NCI-H1105 treated with DMSO at 0.1 percent for 48 hours (cell line): ENCODE measurements at places on chromosomes 13 and 19.
A peak's percentile ranks its signal among the peaks of the same experiment; 100 is the strongest.

DNA sequence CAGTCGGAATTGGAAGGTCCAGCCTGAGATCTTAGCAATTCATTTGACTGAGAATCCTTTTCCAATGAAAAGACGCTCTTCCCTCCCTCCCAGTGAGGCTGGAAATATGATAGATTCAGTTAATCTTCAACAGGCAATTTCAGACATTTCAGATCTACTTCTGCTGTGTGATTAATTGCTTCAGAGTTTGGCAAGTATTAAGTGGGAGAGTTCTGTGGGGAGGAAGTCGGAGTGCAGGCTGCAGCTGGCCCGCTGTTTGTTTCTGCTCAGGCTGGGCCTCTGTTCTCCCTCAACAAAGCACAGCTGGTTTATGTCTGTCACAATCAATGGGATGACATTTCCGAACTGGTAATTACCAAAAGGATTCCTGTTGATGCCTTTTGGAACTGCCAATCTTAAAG is 178.2 kb downstream of the NDFIP2 start:
- peak; percentile 25 for DNase-seq

- peak; percentile 66 for DNase-seq
These were observed 20.0 kb upstream of the ERCC1 start for GRCh38 chr19:45443462-45444317.

DNA sequence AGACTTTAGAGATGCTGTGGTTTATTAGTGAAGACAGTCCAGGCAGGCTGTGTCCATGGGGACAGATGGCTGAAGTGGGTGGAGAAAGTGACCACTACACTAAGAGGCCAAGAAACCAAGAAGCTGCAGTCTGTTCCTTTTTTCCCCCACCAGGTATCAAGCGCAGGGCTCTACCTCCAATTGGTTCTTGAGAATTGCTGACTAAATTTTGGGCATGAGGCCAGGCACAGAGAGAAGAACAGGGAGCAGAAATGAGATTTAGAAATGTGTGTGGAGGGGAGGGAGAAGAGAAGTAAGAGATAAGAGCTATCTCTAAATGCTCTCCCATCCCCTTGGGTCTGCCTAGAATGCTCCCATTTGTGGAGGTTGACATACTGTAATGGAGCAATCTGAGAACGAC is 12.3 kb upstream of the CYSLTR2 start:
- DNase-seq = no peak

GRCh38 chr13:73593199-73593765 is 534.5 kb downstream of the KLF5 start:
- no peak for DNase-seq

GRCh38 chr13:69565334-69565733 is 542.3 kb upstream of the ATXN8OS start:
- DNase-seq = no peak

- no peak for DNase-seq
These were observed 1438.1 kb downstream of the UQCRFS1 start for GRCh38 chr19:27774827-27775226.

- peak; percentile 59 for DNase-seq
These were observed 11.8 kb downstream of the LRRC4B start for GRCh38 chr19:50556282-50557008.

DNA sequence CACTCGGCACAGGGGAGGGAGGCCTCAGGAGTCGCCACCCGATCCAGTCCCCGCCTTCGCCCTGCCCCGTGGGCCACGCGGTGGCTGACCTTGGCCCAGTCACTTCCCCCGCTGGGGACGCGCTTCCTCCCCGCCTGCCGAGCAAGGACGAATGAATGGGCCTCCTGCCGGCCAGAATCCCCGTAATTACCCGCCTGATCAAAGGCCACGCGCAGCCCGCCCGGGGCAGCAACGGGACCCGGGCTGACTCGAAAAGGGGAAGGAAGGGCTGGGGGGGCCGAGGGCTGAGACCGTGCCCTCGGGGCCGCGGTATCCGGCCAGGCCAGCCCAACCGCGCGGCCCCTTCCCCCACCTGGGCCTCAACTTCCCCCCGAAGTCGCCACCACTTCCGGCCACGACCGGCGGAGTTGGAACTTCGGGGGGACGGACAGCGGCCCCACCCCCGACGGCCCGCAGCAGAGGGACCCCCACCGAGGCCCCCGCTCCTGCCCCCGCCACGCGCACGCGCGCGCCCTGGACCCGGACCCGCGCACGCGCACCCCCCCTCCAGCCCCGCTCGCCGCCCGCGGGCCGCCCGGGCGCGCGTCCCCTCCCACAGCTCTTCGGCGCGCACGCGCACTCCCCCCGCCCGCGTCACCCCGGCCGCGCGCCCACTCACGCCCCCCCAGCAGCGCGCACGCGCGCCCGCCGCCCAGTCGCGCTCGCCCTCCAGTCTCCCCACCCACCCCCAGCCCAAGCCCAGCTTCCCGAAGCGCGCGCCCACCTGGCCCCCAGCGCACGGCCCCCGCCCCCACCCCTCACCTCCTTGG is 520 bp downstream of the ZNF787 start:
- peak; percentile 57 for DNase-seq

DNA sequence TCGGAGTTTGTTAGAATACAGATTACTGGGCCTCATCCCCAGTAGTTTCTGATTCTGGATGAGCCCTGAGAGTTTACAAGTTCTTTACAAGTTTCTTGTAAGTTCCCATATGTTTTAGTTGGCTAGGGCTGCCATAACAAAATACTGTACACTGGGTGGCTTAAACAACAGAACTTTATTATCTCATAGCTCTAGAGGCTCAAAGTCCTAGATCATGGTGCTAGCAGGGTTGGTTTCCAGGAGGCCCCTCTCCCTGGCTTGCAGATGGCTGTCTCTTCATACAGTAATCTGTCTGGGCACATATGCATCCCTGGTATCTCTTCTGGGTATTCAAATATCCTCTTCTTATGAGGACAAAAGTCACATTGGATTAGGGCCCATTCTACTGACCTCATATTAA is 167.2 kb downstream of the KLF5 start:
- DNase-seq = no peak

DNA sequence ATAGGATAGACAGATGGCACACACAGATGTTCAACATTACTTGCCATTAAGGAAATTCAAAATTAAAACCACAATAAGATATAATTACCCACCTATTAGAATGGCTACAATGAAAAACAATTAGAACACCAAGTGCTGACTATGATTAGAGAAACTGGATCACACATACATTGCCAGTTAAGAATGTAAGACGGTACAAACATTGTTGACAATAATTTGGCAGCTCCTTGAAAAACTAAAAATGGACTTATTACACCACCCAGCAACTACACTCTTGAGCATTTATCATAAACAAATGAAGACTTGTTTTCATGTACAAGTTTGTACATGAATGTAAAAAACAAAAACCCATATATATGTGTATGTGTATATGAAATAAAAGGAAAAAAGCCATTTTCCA is 13.7 kb downstream of the ZNF461 start:
- DNase-seq = peak; percentile 83

- peak; percentile 93 for DNase-seq
These were observed 160.5 kb downstream of the STK24 start for GRCh38 chr13:98416408-98416807.

DNA sequence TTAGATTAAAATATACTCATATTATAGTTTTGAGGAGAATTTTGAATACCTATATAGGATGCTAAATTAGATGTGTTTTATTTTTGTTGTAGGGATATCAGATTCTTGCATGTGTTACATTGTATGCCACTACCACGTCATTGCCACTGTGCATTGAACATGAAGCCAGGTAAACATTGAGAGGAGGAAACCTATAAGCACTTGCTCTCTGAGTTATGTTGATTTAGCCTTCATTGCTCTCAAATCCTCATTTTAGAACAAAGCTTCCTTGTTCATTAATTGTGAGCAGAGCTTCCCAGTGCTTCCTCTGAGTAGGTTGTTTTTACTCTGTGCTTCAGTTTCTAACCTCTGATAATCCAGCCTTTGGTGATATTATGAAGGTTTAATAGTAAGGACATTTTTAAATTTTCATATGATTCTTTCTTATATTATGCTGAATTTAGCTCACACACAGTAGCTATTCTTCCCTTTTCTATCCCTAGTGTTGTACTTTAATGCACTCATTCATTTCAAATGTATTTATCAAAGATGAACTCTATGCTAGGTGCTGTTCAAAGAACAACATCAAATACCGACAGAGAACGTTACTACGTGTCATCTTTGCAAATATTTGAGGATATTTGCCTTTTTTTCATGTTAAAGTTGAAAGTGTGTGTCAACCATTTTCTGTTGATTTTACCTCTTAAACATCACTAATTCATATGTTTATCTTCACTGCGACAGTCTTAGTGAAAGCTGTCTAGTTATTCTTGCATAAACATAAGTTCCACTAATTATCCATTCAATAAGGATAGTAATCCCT is 1448.0 kb upstream of the MIR17HG start:
- no peak for DNase-seq

- DNase-seq = no peak
These were observed 17.8 kb upstream of the CABP5 start for GRCh38 chr19:48061401-48062344.

- DNase-seq = no peak
These were observed 864.1 kb downstream of the PCDH17 start for GRCh38 chr13:58495668-58496067.

- peak; percentile 22 for DNase-seq
These were observed 119.6 kb downstream of the PRR20E start for GRCh38 chr13:57286511-57287098.

DNA sequence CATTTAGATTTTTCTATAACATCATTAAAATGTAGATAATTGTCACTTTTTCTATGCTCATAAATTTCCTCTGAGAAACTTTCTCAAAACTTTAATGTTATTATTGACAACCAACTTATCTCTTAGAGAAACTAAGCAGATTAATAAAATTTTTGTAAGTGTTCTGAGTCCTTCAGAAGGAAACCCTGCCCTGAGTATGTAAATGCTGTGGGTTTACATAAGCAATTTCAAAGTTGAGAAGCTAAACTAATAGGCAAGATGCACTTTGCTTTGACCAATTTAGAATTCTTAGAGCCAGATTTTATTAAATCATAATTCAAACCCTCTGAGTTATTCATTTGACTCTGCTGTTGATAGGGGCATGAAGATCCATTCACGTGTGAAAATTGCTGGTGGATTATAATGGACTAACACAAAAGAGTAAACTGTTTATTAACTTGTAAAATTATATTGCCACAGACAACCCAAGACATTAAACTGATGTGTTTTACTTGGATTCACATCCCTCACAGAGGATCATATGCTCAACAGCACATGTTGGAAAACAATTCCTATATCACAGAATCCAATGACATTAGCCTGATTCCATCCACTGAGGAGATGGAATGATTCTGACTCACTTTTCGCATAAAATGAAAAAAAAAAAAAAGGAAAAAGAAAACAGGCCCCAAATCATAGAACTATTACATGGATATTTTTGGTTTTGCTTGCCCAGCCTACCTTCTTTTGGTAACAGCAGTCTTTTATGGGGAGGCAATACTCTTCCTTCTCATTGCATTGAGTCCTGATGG is 453.7 kb upstream of the HTR2A start:
- DNase-seq = no peak

DNA sequence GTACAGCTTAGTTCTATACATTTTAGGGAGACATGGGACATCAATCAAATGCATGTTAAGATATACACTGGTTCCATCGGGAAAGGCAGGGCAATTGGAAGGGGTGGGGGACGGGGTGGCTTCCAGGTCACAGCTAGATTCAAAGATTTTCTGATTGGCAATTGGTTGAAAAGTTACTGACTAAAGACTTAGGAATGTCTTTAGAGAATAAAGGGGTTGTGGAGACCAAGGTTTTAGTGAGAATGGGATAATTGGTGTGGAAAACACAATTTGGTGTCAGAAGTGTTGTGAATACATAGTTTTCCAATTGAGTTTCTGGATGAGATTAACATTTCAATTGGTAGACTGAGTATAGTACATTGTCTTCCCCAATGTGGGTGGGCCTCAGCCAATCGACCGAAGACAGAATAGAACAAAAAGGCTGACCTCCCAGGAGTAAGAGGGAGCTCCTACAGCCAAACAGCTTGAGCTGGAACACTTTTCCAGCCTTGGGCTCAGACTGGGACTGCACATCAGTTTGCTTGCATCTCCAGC is 988 bp upstream of the CCDC169 start:
- DNase-seq = no peak

DNA sequence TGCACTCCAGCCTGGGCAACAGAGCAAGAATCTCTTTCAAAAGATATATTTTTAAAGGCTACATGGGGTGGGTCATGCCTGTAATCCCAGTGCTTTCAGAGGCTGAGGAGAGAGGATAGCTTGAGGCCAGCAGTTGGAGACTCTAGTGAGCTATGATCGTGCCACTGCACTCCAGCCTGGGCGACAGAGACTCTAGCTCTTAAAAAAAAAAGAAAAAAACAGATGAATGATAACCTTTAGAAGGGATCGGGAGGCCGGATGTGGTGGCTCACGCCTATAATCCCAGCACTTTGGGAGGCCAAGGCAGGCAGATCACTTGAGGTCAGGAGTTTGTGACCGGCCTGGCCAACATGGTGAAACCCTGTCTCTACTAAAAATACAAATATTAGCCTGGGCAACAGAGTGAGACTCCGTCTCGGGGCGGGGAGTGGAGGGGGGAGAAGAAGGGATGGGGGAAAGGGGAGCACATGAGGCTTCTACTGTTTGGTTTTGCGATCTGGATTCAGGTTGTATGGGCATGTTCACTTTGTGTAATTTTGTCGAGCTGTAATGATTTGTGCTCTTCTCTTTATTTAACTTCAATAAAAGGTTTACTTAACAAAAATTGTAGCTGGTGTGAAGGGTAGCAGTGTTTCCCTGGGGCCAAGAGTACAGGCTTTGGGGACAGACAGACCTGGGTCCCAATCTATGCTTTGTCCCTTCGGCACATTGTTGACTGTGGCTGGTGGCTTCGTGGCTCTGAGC is 1.1 kb upstream of the PSMC4 start:
- no peak for DNase-seq

DNA sequence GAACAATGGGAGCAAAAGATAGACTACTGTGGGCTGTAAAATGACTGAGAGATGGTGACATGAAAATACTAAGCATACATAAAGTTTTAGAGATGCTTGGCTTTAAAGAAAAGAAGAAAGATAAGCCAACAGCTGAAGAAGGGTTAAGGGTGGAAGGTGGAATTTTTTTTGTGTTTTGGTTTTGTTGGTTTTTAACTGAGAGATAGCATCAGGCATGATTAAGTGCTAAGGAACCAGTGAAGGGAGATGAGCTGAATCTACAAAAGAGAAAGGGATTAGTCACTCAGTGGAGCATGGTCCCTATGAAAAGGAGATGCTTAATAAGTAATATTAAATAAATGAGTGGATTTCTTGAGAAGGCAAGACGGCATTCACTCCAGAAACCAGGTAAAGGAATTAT is 12.5 kb upstream of the TBC1D4 start:
- DNase-seq = no peak

GRCh38 chr19:12555456-12555930 is 4.2 kb upstream of the ZNF564 start:
- DNase-seq = no peak

GRCh38 chr19:17254636-17255035 is 8.9 kb upstream of the NR2F6 start:
- DNase-seq = no peak

- peak; percentile 99 for DNase-seq
These were observed 335 bp upstream of the SOX1 start for GRCh38 chr13:112066624-112067004.

- no peak for DNase-seq
These were observed 51.3 kb downstream of the ZNF536 start for GRCh38 chr19:30423481-30423880.
